ENCODE measurements at places on chromosomes 7 and 10.

GRCh38 chr10:127987467-127988380, 80.8 kb downstream of the PTPRE start:
- DNase-seq: no peak

- DNase-seq: no peak
Measured at GRCh38 chr7:138665249-138665648, 35.9 kb downstream of the SVOPL start.

- DNase-seq: no peak
Measured at GRCh38 chr10:113604572-113604971, 51.7 kb downstream of the HABP2 start.

DNA sequence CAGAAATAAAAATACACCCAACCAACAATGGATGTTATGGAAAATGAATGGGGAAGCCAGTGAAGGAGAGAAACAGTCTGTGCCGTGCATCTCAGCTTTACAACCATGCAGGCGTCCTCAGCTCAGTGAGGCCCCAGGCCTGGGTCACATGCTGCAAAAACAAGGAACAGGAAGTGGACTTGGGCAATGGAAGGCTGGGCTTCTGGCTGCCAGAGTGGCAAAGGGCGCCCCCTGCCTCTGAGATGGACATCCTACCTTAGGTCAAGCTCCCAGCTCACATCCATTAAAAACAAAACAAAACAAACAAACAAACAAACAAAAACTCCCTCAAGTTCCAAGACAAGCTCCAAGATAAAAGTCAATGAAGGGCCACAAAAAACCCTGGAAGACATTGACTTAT, 54.7 kb upstream of the AFAP1L2 start:
- DNase-seq: peak; percentile 60

- DNase-seq: peak; percentile 1
Measured at GRCh38 chr10:79936625-79937615, 12.0 kb downstream of the SFTPD start.

Data from endothelial cell (in vitro differentiated cells).